ENCODE measurements at places on chromosomes 3 and 15.

DNA sequence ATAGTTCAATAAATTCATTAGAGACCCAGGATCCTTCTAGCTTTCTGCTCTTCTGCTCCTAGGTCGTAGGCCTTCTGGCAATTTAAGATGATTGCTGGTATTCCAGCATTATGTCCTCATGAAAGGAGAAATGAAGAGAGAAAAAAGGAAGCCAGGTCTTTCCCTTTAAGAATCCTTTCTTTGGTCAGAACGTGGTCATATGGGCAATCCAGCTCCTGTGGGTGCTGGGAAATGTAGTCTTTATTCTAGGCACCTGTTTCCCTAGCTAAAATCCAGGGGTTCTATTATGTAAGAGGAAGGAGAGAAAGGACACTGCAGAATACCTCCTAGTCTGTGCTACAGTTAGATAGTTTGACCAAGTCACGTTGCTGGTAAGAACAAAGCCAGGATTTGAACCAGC is 35.5 kb upstream of the NR1I2 start:
- no peak for DNase-seq

DNA sequence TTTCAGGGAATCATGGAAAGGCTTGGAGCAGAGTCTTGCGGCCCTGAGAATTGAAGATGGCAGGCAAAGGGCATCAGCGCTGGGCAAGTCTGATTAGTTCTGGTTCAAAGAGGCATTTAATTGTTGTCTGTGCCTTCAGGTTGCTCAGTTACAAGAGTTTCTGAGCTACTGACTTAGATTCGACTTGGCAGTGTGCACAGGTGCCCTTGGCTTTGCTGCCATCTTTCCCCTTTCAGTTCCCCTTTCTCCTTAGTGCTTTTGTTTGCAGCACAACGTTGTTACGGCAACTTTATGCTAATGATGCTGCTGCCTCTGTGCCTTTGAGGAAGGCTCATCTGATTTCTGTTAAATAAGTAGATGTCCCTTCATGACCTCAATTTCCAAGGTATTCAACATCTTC is 12.5 kb downstream of the P2RY14 start:
- DNase-seq: no peak

DNA sequence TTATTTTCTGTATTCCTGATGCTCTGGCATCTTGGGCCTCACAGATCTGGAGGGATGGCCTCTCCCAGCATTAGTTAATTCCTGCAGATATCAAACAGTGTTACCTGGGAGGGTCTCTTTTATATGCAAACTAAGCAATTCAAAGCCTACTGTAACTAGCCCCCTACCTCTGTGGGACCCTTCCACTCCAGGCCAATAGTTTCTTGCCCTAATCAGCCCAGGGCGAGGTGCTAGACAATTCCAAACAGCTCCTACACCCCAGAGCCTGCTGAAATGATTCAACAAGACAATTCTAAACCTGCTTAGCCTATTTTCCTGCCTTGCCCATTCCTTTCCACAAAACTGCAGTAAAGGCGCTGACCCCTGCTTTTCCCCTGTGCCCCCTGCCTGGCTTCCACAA is 106.6 kb upstream of the IGSF10 start:
- DNase-seq: no peak

GRCh38 chr3:26280517-26280916 is 342.1 kb upstream of the LRRC3B start:
- no peak for DNase-seq

GRCh38 chr15:51547656-51548055 is 74.9 kb downstream of the DMXL2 start:
- DNase-seq: no peak

DNA sequence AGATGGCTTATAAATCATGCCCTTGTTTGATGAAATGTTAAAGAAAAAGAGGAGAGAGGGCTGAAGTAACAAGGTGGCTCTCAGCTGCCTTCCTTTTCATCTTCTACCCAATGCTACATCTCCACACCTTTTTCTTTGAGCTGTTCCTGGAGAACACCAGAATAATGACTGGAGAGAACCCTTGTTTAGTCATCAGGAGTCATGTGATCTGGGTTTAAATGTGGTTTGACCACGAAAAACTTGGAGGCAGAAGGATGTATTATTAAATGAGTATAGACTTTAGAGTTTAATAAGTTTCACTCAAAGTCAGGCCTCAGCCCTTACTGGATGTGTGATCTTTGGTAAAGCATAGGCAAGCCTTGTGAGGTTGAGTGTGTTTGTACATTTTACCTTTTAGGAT is 230.3 kb upstream of the TBL1XR1 start:
- DNase-seq: peak; percentile 22

DNA sequence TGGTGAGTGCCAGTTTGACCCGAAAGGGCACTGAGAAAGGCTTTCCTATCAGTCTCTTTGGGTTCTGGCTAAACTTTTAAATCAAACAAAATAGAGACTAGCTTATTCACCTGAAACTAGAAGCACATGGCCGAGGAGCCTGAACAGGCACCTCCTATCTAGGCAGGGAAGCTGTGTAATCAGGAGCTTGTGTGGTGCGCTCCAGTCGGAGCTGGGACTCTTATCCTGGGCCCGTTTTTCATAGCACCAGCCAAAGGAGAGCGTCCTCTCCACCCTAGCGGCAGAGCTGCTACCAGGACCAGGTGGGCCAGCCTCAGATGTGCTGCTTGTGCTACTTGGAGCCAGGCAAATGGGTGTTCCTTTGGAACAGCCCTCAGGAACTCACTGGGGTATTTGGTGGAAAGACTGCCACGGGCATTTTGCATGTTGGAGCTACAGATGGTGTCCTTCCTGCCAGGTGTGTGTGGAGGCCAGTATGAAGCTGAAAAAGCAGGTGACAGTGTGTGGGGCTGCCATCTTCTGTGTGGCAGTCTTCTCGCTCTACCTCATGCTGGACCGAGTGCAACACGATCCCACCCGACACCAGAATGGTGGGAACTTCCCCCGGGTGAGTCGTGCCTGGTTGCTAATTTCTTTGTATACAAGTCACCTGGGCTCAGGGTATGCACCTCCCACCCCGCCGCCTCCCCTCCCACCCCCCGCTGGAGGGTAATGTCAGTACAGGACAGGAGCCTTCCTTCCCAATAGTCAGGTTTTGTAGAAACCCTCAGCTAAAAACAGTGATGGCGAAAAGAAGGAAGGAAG is 833 bp downstream of the MAN2A2 start:
- DNase-seq: peak; percentile 28

DNA sequence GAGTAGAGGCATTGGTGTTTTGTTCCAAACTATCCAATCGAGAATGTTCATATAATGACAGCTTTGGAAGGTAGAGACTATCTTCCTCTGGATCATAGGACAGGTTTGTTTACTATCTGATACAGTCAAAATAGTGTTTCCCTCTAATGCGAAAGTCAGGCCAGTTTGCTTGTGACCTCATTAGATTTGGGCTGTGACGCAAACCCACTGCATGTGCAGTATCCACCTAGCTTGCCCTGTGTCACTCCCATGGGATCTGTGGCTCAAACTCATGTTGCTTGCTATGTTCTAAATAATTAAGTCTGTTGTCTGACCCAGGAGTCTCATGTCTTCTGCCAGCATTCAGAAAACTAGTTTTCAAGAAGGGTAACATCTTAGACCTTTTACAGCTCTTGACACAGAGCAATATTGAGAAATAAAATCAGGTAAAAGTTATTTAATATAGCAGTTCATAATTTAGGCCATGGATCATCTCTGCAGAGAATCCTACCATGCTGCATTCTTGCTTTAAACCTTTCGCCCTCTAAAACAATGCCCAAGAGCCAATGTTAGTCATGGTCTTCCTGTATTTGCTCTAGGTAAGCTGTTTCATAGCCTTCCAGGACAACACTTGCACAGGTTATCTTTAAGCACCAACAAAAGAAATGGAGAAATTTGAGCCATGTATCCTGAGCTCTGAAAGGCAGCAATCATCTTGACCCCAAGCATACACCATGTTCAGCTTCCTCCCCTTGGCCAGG is 26.4 kb downstream of the NIT2 start:
- DNase-seq: no peak

GRCh38 chr15:37574985-37575384 is 359.5 kb upstream of the TMCO5A start:
- DNase-seq: no peak

- no peak for DNase-seq
Measured at GRCh38 chr3:177146646-177147045, 50.6 kb downstream of the TBL1XR1 start.

- no peak for DNase-seq
Measured at GRCh38 chr3:128282380-128283196, 129.3 kb downstream of the EEFSEC start.

DNA sequence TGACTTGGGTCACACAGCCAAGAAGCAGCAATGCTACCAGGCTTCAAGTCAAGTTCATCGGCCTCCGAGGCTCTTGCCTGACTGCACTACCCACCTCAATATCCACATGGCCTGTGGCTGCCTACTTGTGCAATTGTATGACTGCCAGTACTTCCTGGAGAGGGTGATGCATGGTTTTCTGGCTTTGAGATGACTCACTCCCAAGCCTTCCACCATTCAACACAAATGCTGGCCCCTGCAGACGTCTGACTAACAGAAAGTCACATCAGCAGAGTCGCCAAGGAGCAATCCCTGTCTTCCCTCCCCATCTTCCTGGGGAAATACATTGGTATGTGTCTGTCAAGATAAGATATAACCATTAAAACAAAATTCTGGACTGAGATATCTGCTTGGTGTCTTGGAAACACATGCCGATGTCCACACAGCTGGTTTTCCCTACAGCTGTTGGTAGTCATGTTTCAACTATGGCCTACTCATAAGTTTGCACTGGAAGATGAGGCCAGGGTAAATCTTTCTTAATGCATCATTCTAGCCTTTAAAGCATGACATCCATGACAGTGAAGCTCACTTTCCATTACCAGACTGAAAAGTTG is 79.6 kb upstream of the SPATA12 start:
- peak; percentile 83 for DNase-seq

DNA sequence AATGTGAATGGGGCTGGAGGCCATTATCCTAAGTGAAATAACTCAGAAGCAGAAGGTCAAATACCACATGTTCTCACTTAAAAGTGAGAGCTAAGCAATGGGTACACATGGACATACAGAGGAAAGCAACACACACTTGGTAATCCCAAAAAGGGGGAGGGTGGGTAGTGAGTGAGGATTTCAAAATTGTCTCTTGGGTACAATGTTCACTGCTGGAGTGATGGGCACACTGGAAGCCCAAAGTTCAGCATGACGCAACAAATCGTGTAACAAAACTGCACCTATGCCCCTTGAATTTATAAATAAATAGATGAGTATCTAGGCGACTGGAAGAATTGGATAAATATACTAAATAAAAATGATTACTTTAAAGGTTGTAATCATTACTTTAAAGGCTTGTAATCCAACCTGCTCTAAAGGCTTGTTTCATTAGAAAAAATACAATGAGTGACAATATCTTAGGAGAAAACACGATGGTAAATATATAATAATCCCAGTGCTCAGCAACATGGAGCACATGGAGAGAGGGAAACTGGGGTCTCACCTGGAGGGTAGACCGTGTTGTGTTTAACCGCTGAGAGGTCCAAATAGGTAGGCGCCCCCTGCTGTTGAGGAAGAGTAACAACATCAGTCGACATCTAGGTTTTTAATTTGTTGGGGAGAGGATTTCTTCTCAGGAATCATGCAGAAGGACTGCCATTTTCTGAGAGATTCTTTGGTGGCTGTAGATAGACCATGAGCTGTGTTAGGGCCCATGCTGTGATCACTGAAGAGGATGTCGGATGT is 78.5 kb upstream of the ROBO1 start:
- DNase-seq: no peak

- DNase-seq: peak; percentile 9
Measured at GRCh38 chr3:4995500-4996053, 16.3 kb downstream of the BHLHE40 start.

GRCh38 chr3:32614956-32615355 is 44.3 kb upstream of the DYNC1LI1 start:
- DNase-seq: no peak

DNA sequence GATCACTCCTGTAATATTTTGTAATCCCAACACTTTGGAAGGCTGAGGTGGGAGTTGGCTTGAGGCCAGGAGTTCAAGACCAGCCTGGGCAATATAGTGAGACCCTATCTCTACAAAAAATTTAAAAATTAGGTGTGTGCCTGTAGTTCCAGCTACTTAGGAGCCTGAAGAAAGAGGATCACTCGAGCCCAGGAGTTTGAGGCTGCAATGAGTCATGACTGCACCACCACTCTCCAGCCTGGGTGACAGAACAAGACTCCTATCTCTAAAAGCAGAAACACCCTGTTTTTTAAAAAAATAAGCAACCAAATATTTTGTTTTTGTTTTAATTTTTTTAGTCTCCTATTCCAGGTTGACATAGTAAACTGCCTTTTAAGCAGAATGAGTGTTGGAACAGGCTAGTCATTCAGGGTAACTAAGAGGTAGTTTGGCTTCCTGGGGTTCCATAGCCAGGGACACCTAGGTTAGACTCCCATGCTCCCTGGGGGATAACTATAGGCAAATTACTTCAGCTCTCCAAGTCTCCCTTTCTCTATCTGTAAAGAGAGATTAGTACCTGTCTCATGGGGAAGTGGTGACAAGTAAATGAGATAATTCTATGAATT is 114.6 kb upstream of the C15orf61 start:
- no peak for DNase-seq

DNA sequence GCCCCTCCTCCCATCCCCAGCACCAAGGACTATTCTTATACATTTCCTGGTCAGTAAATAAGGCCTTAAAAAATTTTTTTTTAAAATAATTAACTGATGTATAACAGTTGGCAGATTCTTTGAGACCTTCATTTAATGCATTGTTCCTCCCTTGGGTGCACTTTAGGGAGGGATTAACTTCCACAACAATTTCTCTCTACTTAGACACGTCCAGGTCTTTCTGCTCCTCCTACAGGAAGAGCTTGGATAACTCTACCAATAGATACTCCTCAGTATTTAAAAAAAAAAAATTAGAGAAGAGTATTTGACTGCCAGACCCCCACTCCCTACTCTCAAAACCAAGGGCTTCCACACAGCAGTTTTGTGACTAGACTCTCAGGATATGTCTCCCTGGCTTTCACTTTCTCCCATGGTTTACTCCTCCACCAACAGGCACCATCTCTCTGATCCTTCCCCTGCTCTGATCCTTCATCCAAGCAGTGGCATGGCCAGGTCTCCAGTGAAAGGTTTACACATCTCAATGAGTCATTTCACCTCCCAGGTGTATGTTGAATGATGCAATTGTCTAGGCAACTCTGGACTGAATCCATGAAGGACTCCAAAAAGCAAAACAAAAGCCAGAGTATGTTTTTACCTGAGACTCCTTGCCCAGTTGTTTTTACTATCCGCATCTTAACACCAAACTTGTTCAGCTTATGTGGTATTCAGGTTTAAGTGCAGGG is 7.4 kb downstream of the ZIC4 start:
- no peak for DNase-seq

DNA sequence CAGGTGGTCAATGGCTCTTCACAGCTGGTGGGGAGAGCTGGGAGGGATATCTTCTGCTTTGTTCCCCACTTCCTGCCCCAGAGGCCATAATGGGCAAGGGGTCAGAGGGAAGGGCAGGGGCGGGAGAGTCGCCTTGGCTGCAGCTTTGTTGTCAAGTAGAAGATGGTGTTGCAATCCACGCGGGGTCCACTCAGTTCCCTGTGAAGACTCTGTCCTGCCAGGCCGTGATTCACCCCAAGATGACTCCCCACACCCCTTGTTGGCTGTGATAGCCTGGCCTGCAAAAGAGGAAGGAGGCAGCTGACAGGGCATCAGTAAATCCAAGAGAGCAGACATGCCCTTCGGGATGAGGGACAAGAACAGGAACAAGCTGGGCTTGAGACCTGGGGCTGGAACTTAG is 6.9 kb downstream of the GALNT15 start:
- DNase-seq: no peak

- no peak for DNase-seq
Measured at GRCh38 chr3:53808496-53808895, 37.7 kb downstream of the CHDH start.
